ENCODE measurements at places on chromosomes 13 and 19.

DNA sequence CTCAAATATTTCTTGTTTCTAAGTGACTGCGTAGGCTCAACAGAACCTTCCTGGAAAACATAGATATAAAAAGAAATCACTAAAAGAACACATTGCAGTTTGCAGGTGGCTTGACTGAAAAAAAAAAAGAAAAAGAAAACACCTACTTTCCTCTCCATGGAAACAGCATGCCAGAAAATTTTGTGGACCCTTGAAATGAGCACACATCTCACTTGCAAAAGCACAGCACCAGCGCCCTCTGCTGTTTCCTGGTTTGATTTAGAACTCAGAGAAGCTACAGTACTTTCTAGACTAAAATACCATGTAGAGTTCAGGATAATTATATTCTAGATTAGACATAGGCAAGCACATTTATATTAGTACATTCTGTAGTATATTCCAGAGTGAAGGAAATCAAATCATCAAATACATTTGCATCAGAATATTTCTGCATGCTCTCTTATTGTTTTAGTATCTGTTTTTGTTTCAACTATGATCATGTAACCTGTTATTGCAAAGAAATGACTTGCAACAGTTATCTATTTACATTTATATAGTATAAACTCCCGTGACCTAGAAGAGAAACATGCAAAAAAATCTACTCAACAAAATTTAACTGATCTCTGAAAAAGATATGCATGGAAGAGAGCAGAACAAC, 22.3 kb upstream of the XPO4 start:
- no peak for DNase-seq

- no peak for DNase-seq
Measured at GRCh38 chr13:111920932-111921705, 145.8 kb upstream of the SOX1 start.

- DNase-seq, result no peak
Measured at GRCh38 chr19:17109300-17109699, 33.7 kb downstream of the MYO9B start.

DNA sequence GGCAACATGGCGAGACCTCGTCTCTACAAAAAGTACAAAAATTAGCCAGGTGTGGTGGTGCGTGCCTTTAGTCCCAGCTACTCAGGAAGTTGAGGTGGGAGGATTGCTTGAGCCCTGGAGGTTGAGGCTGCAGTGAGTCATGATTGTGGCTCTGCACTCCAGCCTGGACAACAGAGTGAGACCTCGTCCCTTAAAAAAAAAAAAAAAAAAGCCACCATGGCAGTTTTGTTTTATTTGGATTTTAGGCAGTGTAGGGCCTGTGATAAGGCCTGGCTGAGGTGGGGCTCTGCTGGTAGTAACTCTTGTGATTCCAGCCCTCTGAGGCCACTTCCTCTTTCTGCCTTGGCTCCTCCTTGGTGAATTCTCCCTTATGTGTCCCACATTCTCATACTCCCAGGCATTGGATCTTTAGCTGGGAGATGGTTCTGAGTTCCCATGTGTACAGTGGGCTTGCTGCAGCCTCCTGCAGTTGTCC, 39.2 kb downstream of the GATAD2A start:
- no peak for DNase-seq

- DNase-seq, result no peak
Measured at GRCh38 chr19:23378948-23379347, 16.3 kb downstream of the ZNF91 start.

DNA sequence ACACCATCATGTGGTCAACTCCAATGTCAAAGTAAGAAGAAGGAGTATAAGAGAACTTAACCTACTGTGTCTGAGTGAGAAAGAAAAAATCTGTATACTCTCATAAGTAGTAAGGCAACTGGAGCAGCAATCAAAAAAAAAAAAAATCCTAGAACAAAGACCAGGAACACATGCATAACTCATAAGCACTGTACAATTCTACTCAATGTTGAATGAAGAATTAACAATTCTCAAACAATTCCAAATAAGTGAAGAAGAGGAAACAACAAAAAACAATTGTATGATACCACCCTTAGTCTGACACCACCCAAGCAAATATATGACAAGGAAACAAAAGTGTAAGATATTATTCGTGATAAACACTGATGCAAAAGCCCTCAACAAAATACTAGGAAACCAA, 24.6 kb downstream of the ZNF160 start:
- no peak for DNase-seq

DNA sequence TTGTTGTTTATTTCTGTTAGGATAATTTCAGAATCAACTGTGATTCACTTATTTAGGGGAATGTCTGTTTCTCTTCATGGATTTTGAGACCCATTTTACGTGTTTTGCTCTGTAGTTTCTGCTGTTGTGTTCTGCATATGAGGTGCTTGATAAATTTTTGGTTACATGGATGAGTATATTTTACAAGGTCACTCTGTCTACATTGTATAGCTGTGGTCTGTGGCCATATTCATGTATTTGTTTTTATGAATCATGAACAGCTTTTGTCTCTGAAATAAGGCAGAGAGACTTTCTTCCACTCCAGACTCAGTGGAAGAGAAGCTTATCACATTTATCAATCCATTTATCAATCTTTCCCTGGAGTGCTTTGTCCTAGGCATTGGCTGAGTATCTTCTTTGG, 56.6 kb downstream of the PDS5B start:
- DNase-seq, result no peak

All from activated naive CD4-positive, alpha-beta T cell (primary cell).